Stimulated activated CD4-positive, alpha-beta T cell treated with anti-CD3 and anti-CD28 coated beads, Interleukin-1b, Interleukin-23, amount 100 ng/mL, for 4 hours (primary cell): ENCODE measurements at places on chromosomes 12 and 14.

DNA sequence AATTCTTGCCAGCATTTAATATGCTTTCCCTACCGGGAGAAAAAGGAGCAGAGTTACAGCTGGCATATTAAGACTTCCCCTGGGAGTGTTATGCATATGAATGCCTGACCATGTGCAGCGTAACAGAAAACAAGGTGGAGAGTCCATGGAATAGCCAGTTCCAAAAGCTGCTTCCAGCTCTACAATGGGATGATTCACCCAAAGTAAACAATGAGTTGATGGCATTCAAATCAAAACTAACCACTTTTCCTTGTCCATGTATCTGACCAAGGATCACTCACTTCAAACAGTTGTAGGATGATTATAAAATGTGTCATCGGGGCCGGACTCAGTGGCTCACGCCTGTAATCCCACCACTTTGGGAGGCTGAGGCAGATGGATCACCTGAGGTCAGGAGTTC lies 48.1 kb upstream of the BICDL1 start:
- DNase-seq: no peak

DNA sequence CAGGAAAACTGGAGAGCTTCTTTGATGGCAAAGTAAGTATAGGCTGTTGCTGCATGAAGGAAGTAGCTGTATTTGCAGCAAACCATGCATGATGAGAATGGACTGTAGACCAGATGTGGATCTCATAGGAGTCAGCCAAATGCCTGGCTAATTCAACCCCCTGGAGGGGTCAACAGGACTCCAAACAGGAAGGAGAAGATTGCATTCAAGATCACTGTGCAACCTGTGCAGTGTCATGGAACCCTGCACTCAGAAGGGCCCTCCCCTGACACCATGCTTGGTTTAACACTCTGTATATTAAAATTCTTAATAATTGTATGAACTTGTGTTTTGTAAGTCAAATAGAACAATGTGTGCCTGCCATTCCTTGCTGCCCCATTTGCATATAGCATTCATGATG lies 225.1 kb upstream of the FSCB start:
- no peak for DNase-seq

GRCh38 chr12:24231298-24231697 lies 281.8 kb upstream of the SOX5 start:
- DNase-seq: no peak

- DNase-seq: no peak
Measured at GRCh38 chr12:122322501-122322900, 56.2 kb upstream of the VPS33A start.
